ENCODE measurements at places on chromosomes 12 and 14. TPM values are rescaled to one million over a fixed set of nuclear protein-coding genes. Genes with fewer than 3 reads are reported as not detected.

The PGF gene
- under 0.01 TPM for total RNA-seq

The SINHCAF gene
- total RNA-seq: 37.2 TPM

The AMDHD1 gene
- total RNA-seq: 0.81 TPM

The KRT83 gene
- not detected for total RNA-seq

The PLEKHD1 gene
- total RNA-seq: under 0.01 TPM

The CLEC2A gene
- total RNA-seq: not detected

The LMNTD1 gene
- total RNA-seq: not detected

The KRT2 gene
- not detected for total RNA-seq

The DHH gene
- 0.81 TPM for total RNA-seq

The TAS2R9 gene
- total RNA-seq: under 0.01 TPM

The SSTR1 gene
- total RNA-seq: under 0.01 TPM

The RD3L gene
- total RNA-seq: not detected

The TAMALIN gene
- 26.7 TPM for total RNA-seq

The PROX2 gene
- 0.27 TPM for total RNA-seq

The EPS8 gene
- 2.2 TPM for total RNA-seq

The KRT73 gene
- total RNA-seq: 0.27 TPM

The IL23A gene
- 0.81 TPM for total RNA-seq

The RPGRIP1 gene
- total RNA-seq: under 0.01 TPM

The AGAP2 gene
- total RNA-seq: 82.9 TPM

GRCh38 chr12:123787466-123787865 lies 25.4 kb downstream of the DNAH10 start:
- DNase-seq: no peak

- no peak for DNase-seq
These were observed 267.6 kb downstream of the GRIN2B start for GRCh38 chr12:13713556-13714410.

DNA sequence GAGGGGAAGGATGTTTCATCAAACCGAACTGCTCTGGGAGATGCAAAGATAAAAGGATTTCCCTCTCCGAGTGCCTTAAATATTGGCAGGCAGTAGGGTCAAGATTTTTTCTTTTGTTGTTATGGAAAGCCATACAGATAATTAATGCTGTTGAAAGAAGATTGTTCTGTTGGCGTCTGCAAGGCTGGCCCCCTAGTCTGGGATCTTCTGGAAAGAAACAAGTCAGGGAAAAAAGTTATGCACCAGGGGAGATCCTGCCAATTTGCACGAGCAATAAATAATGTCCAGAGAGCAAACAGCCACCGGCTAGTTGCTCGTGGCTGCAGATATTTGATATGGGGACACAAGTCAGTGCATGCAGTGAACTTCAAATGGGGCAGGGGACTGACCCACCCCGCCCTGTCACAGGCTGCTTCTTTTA lies 202.1 kb upstream of the MYL2 start:
- no peak for DNase-seq

GRCh38 chr12:124720004-124720680 lies 143.5 kb downstream of the SCARB1 start:
- no peak for DNase-seq

- DNase-seq: peak; percentile 94
These were observed 59.9 kb upstream of the FBRSL1 start for GRCh38 chr12:132429946-132430643.

DNA sequence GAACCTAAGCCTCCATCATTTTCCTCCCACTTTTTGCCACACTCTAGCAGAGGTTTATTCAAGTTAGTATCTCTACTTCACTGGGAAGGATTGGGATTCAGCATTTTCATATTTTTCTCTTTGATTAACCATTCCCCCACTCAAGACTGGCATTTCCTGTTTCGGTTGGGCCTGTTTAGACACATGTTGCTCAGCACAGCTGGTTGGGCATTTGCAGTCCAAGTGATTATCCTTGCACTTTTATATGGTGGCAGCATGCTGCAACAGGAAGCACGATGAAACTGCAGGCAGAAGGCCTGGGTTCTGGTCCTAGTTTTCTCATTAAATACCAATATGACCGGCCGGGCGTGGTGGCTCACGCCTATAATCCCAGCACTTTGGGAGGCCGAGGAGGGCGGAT lies 182.9 kb upstream of the GRIN2B start:
- no peak for DNase-seq

GRCh38 chr12:91723191-91723590 lies 422.5 kb downstream of the BTG1 start:
- no peak for DNase-seq

GRCh38 chr12:124390442-124391097 lies 95.7 kb downstream of the RFLNA start:
- DNase-seq: peak; percentile 7

GRCh38 chr14:53855574-53855973 lies 101.1 kb downstream of the BMP4 start:
- DNase-seq: no peak

GRCh38 chr12:4191642-4192041 lies 81.9 kb upstream of the CCND2 start:
- DNase-seq: no peak

DNA sequence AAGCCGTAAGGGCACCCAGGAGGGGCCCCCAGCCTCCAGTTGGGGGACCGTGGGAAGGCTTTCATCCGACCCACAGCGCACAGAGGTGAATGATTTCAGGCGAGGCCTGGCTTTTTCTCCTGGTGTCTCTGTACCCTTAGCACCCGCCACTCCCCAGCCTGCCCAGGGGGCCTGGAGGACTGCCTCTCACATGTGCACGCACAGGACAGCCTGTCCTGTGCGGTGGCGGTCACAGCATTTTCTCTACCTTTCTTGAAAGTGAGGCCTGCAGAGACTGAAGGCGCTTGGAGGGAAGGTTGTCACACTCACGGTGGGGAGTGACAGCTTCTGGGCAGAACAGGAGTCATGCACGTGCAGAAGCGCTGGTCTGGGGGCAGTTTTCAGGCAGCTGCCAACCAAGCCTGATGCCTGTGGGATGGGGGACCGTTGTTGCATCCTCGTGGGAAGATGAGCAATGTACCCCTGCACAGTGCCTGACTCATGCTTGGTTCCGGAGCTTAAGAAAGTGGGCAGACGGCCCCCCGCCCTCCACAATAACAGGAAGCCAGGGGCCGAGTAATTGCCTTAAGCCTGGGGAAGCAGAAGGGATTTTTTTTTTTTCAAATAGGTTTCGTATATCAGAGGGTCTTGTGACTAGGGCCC lies 148.1 kb downstream of the TSPAN9 start:
- DNase-seq: no peak

GRCh38 chr12:116798719-116799118 lies 60.6 kb downstream of the RNFT2 start:
- DNase-seq: no peak

- no peak for DNase-seq
These were observed 218.0 kb downstream of the ZFP36L1 start for GRCh38 chr14:68574906-68575305.

GRCh38 chr14:57962325-57963035 lies 96.6 kb upstream of the SLC35F4 start:
- DNase-seq: no peak

DNA sequence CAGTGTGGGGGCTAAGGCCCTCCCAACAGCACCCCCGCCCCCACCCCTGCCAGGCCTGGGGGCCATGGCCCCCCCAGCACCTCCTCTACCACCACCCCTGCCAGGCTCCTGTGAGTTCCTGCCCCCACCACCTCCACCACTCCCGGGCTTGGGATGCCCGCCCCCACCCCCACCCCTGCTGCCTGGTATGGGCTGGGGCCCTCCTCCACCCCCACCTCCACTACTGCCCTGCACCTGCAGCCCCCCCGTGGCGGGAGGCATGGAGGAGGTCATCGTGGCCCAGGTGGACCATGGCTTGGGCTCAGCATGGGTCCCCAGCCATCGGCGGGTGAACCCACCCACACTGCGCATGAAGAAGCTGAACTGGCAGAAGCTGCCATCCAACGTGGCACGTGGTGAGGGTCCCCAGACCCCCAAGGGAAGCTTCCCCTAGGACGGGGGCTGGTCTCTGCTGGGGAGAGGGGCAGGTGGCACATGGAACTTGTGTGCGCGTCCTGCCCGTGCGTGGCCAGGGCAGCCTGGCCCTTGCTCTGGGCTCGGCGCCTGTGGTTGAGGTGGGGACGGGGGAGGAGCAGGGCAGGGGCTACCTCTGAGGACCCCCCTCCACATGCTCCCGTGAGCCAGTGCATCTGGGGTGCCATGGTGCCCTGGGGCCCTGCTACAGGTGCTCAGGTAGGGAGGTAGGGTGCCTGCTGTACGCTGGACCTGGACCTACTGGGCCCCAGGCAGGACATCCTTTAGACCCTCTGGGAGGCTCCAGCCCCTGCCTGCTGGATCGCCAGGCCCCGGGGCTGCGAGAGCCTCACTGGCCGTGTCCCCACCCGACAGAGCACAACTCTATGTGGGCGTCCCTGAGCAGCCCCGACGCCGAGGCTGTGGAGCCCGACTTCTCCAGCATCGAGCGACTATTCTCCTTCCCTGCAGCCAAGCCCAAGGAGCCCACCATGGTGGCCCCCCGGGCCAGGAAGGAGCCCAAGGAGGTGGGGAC lies 16.1 kb upstream of the ADSS1 start:
- DNase-seq: no peak

DNA sequence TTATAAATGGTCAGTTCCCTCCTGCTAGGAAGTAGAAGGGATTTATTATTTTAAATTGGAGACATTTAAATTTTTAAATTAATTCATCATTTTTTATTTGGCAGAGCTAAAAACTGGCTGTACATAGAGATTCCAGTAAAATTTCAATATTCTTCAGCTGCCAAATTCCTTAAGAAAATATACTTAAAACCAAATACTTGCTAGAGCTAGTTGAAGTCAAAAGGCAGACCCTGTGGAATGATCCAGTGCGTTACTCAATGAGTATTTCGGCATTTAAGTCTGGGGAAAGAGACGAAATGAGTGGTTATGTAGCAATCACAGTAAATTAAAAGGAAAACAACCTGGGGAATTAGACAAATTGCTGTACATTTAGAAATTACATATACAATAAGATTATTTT lies 1104.7 kb downstream of the SLC6A15 start:
- no peak for DNase-seq

DNA sequence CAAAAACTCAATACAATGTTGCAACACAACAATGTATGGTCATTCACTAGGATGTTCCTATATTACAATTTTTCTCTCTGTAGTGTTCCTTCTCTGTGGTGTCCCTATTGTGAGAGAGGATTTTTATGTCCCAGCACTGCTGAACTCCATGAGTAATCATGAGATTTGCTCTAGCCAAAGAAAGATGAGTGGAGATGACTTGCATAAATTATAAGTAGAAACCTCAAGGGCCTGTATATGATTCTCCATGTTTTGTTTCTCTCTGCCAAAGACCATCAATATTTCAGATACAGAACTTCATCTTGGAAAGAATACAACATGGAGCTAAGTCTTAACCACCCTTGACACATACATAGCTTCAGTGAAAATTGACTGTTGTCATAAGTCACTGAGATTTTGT lies 579.1 kb downstream of the TMTC2 start:
- no peak for DNase-seq

DNA sequence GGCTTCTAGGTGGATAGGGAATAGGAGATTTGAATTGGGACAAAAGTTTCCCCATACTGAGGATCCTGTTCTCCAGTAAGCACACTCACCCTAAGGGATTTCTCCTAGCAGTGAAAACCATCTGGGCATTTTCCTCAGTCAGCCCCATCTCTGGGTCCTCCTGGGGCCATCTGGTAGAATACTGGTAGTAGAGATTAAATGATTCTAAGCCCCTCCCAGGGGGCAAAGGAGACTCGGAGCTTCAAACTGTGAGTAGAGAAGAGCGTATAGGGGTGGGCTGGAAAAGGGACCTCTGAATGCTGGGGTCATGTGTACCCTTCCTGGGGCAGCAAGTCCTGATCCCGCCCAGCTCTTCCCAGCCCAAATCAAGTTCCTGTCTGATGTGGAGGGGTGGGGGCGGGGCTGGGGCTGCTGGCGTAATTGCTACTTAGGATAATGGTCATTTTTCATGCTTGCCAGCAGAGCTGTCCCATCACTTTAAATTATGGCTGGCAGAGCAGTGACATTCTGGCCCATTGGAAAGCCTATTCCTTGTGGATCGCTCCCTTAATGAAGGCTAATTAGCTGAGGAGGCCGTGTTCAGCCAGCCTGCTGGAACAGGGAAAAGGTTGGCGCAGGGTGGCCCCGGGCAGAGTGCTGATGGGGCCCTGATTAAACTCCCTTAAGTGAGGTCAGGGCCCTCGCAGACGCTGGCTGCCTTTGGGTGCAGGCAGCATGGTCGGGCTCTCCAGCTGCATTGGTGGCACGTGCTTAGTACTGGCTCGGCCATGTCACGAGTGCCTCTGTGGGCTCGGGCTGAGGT lies 127.8 kb downstream of the TSPAN9 start:
- no peak for DNase-seq

GRCh38 chr14:95206534-95206933 lies 49.2 kb upstream of the DICER1 start:
- DNase-seq: no peak

DNA sequence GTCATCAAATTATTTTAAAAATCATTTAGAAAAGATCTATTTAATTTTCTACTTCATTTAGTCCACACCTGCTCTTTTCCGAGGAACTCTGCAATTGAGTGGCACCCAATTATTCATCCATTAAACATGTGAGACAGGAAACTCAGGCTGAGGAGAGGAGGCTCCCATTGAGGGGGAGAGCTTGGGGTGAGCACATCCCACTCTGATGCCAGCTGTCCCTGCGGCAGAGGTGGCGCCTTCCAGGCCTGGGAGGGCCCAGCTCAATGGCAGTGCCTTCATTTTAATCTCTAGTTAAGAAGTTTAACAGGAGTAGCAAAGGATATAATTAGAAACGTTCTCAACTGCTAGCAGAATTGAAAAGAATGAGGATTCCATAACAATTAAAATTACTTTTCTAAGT lies 92.0 kb downstream of the ITPR2 start:
- no peak for DNase-seq

GRCh38 chr14:67263499-67264149 lies 22.4 kb downstream of the PALS1 start:
- DNase-seq: no peak

GRCh38 chr14:69152181-69152901 lies 578 bp downstream of the DCAF5 start:
- peak; percentile 69 for DNase-seq

DNA sequence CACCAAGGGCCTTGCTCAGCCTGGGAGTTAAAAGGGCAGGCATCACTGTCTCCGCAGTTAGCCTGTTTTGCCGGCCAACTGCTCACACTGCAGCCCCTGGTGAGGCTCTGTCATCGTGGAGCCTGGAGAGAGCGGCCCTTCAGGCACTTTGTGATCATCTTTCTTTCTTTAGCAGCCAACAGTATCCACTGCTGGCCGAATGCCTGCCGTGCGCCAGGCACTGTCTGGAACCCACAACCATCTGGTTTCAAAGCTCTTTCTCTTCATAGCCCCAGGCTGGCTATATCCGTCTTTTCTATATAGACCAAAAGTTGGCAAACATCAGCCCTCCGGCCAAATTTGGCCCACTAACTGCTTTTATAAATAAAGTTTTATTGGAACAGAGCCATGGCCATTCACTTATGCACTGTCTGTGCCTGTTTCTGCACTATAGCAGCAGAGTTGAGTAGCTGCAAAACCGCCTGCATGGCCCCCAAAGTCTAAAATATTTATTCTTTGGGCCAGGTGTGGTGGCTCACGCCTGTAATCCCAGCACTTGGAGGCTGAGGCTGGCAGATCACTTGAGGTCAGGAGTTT lies 29.5 kb downstream of the SLC8B1 start:
- no peak for DNase-seq

GRCh38 chr14:106218174-106218573 lies 691.8 kb downstream of the TMEM121 start:
- no peak for DNase-seq
